NCI-H510A (cell line): ENCODE measurements at places on chromosomes 13 and 19.

DNA sequence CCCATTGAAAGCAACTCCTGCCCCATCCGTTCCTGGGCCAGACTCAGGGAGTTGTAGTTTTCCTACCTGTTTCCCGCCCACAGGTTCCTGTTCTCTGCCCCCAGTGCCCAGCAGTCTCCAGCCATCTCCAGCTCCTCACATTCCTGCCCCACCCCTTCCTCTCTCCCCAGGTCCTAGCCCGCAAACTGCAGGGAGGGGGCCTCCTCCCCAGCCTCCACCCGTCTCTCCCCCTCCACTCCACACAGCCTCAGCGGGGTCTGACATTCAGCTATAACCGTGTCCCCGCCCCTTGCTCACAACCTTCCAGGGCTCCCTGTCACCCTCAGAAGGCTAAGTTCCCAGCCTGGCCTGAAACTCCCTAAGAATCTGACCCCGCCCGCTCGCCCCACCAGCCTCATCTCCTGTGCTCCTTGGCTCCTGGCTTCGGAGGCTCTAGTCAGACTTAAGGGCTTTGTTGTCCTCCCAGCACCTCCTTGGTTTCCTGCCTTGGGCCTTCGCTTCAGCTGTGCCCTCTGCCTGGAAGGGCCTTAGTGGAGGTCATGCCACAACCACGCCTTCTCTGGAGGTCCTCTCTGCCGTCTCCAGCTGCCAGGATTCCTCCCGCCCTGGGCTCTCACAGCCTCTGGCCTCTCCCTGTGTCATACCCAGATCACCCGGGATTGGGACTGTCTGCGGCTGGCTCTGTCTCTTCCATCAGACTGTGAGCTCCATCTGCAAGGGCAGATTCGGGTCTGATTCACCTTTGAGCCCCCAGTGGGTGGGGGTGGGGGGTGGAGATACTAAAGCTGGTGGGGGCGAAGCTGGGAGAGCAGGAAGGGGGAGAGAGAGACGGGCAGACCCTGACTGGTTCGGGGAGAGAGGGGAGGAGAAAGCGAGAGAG is 5.1 kb upstream of the SPACA6 start:
- peak; percentile 36 for DNase-seq

DNA sequence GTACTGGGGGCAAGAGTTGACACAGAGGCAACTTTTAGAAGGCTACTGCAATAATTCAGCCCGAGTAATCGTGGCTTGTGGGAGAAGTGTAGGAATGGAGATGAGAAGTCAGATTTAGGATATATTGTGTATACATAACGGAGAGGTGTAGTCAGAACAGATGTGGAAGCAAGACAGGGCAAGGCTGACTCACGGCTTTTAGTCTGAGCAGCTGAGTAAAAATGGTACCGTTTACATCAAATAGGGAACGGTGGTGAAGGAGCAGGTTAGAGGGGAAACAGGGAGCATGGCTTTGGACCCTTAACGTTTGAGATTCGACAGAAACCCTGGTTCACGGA is 796 bp upstream of the LSM14A start:
- no peak for DNase-seq

- no peak for DNase-seq
Observed at GRCh38 chr19:4016486-4016885, 8.9 kb downstream of the PIAS4 start.

DNA sequence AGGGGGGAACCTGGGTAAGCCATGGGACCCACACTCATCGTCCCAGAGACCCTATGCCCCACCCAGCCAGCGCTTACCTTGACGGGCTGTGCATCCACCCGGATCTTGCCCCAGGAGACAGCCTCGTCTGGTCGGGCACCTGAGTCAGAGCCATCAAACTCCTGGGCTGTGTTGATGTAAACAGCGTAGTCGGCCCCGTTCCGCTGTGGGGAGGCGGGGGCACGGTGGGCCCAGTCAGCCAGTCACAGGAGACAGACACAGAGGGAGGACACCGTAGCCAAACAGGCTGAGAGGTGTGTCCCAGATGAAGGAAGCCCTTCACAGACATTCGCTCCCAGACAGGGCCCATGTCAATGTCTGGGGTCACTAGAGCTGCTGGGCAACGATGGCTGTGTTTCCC is 5.7 kb downstream of the DHPS start:
- no peak for DNase-seq
